ENCODE measurements at places on chromosomes 6 and 20.

DNA sequence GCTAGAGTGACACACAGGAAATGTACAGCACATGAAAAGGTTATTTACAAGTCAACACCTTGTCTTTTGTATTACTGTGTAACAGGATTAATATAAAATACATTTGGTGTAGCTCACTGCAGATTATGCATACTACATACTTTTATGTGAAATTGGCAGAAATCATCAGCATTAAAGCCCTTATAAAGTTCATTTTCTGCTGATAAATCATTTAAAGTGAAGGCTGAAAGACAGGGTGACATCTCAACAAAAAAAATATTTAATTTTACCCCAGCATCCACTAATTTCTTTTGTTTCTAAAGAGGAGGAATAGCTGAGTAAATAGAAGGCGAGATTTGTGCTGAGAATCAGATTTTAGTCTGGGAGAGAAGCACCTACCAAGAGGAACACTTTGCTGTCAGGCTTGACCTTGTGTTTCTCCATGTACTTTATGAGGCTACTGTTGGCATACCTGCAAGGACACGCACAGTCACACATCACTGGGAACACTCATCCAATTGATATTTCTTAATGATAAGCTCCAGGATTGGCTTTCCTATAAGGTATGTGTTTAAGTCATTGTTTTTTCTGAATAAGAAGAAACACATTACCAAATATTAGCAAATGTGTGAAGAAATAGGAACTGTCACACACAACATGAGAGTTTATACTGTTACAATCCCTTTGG lies 146.6 kb upstream of the SLC22A16 start:
- DNase-seq = no peak

- DNase-seq = no peak
These were observed 215.2 kb downstream of the LMBRD1 start for GRCh38 chr6:69581581-69581980.

GRCh38 chr20:59071216-59071615 lies 28.6 kb upstream of the PRELID3B start:
- no peak for DNase-seq

GRCh38 chr6:36039112-36039511 lies 11.5 kb downstream of the MAPK14 start:
- DNase-seq = no peak

- DNase-seq = no peak
These were observed 20.2 kb downstream of the APMAP start for GRCh38 chr20:24972341-24972740.

GRCh38 chr6:11424395-11425034 lies 113.0 kb upstream of the TMEM170B start:
- DNase-seq = no peak

GRCh38 chr20:64114356-64114971 lies 7.1 kb upstream of the NPBWR2 start:
- DNase-seq = peak; percentile 33

DNA sequence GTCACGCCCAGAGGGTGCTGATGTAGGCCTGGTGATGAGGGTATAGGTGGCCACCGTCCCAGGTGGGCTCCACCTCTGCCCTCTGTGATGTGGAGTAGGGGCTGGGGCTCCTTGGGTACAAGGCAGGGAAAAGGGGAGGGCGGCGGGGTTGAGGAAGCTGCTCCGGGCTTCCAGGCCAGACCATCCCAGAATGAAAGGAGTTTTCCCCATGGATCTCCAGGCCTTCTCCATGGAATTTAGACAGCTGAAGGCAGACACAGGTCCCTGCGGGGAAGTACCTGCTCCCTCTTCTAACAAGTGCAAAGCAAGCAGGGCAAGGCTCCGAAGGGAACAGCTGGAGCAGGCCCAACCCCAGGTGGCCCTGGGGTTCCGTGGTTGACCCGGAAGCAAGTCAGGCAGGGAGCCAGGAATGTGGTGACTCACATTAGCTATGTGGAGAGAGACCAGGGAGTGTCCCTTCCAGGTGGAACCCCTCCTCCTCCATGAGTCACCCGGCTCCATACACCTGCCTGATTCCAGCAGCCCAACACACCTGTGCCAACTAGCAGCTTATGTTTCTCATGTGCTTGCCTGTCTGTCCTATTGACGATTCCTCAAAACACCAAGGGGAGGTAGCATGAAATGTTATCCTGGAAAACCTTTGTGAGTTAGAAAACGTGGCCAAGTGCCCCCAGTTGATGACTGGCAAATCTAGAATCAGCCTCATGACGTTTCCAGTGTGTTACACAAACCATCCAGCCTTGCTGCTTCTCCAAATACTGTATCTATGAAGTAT lies 59.7 kb upstream of the SNX9 start:
- DNase-seq = peak; percentile 95

- DNase-seq = no peak
These were observed 64.4 kb downstream of the PREX1 start for GRCh38 chr20:48763216-48763914.

DNA sequence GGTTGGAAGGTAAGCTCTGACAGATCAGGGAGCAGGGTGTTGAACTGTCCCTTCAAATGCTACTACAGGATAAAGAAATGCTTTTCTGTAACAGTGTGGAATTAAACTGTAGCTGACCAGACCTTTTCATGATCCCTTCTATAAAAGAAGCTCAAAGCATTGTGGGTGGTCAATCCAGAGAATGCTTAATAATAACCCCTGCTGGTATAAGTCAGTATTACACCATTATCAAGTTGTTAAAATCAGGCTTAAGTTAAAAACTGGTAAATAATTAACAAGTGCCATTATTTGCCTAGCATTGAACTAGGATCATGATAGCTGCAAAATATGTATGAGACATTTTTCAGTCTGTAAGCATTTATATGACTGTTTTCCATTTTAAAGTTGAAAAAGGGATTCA lies 468.9 kb downstream of the PKHD1 start:
- no peak for DNase-seq

GRCh38 chr20:33584976-33585375 lies 77.2 kb upstream of the C20orf144 start:
- DNase-seq = no peak

DNA sequence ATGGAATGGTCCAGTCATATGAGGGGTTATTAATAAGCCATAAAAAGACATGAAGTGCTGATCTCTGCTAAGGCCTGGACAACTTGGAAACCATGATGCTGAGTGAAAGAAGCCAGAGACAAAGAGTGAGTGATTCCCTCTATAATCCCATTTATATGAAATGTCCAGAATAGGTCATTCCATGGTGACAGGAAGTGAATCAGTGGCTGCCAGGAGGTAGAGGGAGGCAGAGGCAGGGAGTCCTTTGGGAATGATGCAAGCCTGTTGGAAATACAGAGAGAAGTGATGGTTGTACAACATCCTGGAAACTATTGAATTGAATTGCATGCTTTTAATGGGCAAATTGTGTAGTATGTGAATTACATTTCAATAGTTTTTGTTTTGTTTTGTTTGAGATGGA lies 26.4 kb downstream of the ANKRD60 start:
- no peak for DNase-seq

DNA sequence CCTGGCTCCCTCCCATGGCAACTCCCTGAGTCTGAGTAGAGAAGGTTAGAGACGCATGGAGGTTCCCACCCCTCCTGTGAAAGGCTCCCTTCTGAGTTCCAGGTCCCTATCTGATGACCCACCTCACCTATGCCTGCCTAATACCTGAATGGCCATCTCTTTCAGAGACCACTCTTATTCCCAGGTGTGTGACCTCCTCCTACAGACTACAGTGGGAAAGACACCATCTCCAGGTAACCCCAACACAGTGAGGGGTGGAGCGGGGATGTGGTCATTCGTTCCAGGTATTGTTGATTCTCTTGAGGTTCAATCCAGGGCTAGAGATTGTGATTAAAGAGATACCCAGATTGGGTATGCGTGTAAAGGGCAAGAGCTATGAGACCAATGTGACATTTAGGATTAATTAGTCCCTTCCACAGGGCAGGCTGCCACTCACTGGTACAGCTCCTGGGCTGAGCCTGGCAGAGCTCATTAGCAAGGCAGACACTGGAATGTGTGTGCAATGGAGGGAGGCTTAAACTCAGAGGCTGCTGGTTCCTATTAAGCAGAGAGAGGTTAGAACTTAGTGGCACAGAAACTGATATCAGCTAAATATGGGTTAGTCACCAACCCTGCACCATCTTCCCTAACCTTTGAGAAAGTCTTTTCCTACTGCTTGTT lies 46.5 kb upstream of the IER3 start:
- no peak for DNase-seq

- no peak for DNase-seq
These were observed 356.3 kb downstream of the ZFAND3 start for GRCh38 chr6:38175786-38176185.

- DNase-seq = no peak
These were observed 7.8 kb upstream of the SIRPG start for GRCh38 chr20:1665345-1665744.

GRCh38 chr6:33815854-33816253 lies 12.1 kb upstream of the MLN start:
- no peak for DNase-seq

- DNase-seq = peak; percentile 39
These were observed 6.1 kb upstream of the ZMYND8 start for GRCh38 chr20:47362361-47363219.

- no peak for DNase-seq
These were observed 57.8 kb upstream of the RREB1 start for GRCh38 chr6:7050004-7050403.

DNA sequence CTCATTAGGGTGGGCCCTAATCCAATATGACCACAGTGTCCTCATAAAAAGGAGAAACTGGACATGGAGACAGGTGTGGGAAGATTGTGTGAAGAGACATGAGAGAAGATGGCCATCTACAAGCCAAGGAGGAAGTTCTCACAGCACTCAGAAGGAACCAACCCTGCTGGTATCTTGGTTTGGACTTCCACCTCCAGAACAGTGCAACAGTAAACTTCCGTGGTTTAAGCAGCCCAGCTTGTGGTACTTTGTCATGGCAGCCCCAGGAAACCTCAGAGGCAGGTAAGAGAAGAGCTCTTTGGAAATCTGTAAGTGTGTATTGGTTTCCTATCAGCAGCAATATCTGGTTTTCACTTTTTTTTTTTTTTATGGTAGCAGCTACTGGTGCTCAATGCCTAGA lies 16.5 kb upstream of the CNKSR3 start:
- no peak for DNase-seq

- DNase-seq = no peak
These were observed 7.0 kb downstream of the CTCFL start for GRCh38 chr20:57517904-57518303.

DNA sequence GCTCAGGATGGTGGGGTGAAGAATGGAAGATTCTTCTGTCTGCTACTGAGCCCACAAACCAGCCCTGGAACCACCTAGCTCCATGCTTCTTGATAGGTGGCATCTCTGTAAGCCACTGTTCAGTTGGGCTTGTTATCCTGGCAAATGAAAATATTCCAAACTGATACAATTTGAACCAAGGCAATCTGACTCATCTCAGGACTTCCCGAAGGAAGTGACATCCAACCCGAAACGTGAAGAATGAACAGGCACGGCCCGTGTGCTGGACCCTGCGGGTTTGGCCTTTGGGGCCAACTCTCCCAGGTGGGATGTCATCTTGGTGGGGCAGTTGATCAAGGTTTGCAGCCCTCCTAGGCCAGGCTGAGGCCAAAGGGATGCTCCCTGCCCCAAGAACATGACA lies 160.3 kb downstream of the PREX1 start:
- DNase-seq = no peak

DNA sequence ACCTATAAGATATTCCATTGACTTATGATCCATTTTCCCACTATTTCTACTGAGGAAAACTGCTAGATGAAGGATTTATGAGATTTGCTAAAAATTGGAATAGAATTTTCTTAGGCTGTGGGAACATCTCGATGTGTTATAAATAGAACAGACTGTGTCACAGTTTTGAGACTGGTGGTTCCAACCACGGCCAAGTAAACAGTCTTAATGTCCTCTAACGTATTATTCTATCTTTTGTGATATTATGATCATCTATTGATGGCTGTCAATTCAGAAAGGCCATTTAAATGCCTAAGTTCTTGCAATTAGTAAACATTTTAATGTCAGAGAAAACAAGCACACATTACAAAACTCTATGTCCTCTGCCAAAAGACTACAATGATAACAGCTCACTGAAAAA lies 71.5 kb upstream of the PLN start:
- no peak for DNase-seq

DNA sequence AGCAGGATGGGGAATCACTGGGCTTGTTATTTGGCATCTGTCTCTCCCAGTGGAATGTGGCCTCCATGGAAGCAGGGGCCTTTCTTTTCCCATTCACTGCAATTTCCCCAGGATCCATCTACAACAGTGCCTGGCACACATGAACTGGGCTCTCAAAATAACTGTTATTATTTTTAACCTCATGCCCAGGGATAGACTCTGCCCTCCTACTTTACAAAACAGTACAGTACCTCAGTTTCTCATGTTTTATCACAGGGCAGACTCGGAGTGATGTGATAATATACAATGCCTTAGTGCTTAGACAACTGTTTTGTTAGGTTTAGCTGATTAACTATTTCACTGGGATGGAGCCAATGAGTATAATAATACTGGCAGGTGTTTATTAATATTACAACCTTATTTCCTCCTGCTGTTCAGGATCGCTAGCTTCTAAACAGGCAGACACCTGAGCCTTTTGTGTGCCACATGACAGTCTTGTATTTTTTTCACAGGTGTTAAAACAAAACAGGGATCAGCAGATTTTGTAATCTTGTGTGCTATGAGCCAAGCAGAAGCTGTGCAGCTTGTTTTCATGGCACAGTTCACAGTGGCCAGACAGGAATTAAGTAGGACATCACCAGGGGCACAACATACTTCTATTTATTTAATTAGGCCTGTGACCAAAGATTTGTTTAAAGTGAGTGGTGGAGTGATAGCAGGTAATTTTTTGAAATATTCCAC lies 157.7 kb upstream of the EYA4 start:
- DNase-seq = no peak

GRCh38 chr6:31270788-31271640 lies 878 bp downstream of the HLA-C start:
- peak; percentile 88 for DNase-seq

DNA sequence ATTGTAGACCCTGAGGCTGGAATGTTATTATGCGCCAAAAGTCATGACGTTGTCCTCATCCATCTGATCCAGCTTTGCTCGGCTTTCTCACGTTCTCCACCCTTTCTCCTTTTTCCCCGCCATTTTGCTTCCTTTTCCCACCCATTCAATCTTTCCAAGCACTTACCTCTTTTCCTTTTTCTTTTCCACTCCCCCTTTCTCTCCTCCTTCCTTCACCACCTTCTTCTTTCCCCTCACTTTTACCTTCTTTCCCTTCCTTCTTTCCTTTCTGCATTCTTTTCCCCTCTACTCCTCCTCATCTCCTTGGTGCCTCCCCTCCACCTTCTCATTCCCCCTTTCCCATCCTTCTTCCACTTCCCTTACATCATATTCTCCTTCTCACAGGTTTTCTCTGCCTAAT lies 304.8 kb upstream of the TSHZ2 start:
- DNase-seq = no peak

Data from right lobe of liver (tissue), 6 donors.